Left renal pelvis (tissue), 4 donors: ENCODE measurements at places on chromosomes 6 and 20. TPM values are rescaled to one million over a fixed set of nuclear protein-coding genes. Genes with fewer than 3 reads are reported as not detected.

GRCh38 chr20:47726632-47727031, 58.6 kb downstream of the SULF2 start:
- DNase-seq: no peak

GRCh38 chr20:23063581-23063980, 14.1 kb upstream of the THBD start:
- no peak for DNase-seq

DNA sequence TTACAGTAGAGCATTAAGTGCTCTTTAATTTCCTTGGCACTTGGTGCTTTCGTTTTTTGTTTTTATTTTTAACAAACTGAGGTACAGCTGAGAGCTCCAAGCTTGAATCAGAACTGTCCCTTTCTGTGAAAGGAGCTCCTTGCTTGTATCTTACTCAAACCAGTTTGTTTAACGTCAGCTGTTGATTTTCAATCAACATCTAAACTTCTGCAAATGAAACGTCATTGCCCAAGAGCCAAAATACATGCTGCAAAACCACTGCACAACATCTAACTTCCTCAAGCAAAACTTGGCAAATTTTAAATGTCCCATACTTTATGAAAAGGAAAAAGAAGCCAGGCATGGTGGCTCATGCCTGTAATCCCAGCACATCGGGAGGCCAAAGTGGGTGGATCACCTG, 15.2 kb downstream of the VNN2 start:
- DNase-seq: no peak

DNA sequence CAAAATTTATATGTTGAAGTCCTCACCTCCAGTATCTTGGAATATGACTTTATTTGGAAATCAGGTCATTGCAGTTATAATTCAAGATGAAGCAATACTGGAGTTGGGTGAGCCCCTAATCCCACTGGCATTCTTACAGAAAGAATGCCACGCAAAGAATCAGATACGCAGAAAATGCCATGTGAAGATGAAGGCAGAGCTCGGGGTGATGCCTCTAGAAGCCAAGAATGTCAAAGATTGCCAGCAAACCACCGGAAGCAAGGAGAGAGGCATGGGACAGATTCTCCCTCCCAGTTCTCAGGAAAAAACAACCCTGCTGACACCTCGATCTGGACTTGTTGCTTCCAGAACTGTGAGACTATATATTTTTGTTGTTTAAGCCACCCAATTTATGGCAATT, 273.4 kb upstream of the CITED2 start:
- no peak for DNase-seq

- DNase-seq: no peak
Observed at GRCh38 chr6:151025076-151025475, 159.6 kb downstream of the MTHFD1L start.

- DNase-seq: no peak
Observed at GRCh38 chr6:70847106-70848084, 109.5 kb downstream of the B3GAT2 start.

- DNase-seq: no peak
Observed at GRCh38 chr20:29878281-29878741, 1379.2 kb upstream of the DEFB115 start.

DNA sequence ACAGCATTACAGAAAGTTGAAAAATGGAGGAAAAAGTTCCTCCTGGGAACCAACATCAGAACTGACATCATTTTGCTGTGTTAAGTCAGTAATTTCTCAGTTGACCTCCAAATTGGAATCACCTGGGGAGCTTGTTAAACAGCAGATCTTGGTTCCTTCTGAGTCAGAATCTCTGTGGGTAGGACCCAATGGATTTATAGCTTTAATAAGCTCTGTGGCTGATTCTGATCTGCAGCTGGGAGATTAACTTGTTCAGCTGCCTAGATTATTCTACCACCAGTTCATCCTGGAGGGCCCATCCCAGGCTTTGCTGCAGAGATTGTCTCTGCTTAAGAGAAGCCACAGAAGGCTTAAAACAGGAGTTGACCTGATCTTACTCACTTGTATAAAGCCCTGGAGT, 90.7 kb upstream of the POPDC3 start:
- no peak for DNase-seq

GRCh38 chr20:35344354-35344837, 52.2 kb upstream of the FAM83C start:
- DNase-seq: no peak

DNA sequence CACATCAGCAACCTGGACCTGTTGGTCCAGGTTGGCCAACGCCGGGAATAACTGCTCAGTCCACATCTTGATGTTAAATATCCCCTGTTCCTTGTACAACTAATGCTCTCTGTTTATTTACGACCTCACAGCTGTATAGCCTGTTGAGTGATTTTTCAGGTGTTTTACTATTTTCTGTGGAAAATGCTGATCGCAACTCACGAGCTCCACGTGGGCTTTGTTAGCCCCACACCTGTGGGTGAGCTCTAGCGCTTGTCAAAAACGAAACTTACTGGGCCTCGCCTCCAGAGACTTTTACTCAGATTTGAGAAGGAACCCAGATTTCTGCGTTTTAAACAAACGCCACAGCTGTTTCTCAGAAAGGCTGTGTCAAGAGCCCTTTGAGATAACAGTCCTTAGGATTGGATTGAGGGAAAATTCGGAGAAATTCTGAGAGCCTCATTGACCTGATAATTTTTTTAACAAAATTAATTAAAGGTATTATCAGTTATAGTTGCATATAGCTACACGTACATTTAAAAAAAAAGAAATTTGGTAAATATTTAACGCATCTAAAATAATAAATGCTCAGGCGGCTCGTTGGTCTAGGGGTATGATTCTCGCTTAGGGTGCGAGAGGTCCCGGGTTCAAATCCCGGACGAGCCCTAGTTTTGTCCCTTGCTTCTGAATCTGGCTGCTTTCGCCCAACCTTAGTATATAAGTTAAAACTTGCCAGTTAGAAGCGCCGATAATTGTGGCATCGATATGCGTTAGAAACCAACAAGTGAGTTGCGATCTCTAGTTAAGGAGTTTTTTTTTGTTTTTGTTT, 16.7 kb downstream of the HMGN4 start:
- no peak for DNase-seq

DNA sequence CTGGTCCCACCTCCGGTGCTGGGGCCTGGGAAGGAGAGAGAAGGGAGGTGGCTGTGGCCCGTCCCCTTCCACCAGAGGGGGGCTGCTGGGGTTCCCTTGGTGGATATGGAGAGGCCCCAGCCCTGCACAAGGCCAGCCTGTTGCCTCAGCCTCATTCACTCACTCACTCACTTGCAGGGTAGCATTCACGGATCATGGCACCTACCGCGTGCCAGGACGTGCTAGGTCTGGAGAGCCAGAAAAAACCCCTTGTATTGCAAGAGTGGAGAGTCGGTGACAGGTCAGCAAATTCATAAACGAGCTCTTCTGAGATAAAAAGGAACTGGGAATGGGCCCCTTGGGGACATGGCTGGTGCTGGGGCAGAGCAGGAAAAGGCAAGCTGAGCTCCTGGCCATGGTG, 6.4 kb upstream of the ZBTB46 start:
- no peak for DNase-seq

DNA sequence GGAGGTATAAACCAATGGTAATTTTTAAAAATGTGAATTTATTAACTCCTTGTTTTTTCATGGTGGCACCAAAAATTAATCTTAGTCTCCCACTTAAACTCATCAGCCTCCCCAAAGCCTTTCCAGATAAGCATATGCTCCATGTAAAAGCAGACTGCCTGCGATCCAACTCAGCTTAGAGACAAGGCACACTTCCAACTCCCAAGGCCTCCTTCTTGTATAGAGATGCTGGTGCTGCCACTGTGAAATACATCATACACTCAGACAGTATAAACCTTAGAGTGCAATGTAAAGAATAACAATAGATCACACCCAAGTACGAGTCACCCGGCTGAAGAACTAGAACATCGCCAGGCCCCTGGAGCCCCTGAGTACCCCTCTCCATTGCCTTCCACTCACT, 2.0 kb downstream of the ANKRD6 start:
- no peak for DNase-seq

GRCh38 chr6:16480763-16481560, 242.6 kb downstream of the GMPR start:
- no peak for DNase-seq

- DNase-seq: no peak
Observed at GRCh38 chr6:118523216-118523615, 24.9 kb upstream of the PLN start.

DNA sequence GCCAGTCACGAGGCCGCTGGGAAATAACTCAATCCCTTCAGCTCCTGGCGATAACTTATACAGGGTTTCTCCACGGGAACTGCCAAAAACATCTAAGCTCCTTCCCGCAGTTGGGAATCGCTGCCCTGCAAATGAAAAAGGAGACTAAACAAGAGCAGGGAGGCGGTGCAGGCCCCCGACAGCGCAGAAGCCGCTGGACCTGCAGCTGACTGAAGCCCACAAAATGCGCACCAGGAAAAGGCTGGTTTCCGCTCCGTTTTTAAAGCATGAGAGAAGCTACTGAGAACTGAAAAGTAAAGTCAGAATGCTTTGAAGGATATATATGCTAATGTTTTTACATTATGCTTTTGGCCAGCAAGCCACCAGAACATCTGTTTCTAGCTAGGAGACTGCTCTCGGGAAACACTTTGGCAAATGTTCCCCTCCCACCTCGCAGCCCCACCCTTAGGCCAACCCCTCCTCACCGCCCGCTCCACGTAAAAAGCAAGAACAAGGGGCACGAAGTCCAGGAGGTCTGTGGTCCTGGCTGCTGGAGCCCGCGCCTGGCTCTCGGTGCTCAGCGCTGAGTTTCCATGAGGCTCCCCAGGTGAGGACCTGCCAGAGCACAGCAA, 90.5 kb downstream of the SOD2 start:
- DNase-seq: no peak

DNA sequence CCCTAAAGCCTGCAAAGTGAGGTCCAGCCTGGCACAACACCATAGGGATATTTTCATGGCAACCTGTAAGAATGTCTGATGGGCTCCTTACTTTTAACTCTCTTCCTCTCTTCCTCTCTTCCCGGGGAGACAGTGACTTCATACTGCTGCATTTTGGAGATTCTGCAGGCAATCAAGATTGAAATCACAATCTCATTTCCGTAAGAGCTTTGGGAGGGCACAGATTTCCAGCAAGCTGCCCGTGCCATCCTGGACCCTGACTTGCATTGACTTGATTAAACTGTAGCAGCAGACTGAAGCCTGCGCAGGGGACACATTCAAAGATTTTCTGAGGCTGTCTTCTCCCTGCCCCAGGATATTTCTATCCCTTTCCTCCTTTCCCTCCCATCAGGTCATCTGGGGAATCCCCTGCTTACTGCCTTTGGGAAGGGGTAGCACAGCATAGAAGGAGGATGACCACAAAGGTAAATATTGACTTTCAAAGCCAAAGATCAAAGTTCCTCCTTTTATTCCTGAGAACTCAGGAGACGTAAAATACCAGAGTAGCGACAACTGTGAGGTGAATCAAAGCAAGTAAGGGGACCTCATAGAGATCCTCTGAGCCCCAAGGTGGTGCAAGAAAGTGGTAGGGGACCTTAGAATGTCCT, 504.0 kb upstream of the ARID1B start:
- DNase-seq: no peak

DNA sequence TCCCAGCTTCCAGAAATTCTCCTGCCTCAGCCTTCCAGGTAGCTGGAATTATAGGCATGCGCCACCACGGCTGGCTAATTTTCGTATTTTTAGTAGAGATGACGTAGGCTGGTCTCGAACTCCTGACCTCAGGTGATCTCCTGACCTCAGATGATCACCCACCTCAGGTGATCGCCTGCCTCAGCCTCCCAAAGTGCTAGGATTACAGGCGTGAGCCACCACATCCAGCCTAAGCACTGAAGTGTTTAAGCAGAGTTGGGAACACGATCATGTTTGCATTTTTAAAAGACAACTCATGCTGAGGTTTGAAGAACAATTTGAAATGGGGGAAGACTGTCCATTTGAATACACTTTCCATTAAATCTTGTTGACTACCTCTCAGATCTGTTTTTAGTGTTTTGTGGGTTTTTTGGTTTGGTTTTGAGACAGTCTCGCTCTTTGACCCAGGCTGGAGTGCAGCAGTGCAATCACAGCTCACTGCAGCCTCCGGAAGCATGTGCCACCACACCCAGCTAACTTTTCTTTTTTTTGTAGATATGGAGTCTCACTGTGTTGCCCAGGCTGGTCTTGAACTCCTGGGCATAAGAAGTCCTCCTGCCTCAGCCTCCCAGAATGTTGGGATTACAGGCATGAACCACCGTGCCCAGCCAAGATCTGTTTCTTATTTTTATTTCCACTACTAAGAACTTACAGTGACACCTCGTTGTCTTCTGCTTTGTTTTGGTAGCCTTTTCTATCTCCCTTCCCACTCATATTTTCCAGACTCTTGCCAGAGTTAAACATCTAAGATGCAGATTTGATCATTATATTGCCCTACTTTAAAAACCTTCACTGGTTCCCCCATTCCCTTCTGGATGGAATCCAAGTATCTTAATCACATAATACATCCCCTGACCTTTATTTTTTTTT, 5.5 kb downstream of the CASP8AP2 start:
- no peak for DNase-seq

GRCh38 chr20:21136015-21136732, 10.3 kb downstream of the KIZ start:
- DNase-seq: no peak

- DNase-seq: no peak
Observed at GRCh38 chr6:113651120-113651519, 206.0 kb upstream of the MARCKS start.

GRCh38 chr6:5846889-5847288, 159.8 kb downstream of the NRN1 start:
- DNase-seq: no peak

DNA sequence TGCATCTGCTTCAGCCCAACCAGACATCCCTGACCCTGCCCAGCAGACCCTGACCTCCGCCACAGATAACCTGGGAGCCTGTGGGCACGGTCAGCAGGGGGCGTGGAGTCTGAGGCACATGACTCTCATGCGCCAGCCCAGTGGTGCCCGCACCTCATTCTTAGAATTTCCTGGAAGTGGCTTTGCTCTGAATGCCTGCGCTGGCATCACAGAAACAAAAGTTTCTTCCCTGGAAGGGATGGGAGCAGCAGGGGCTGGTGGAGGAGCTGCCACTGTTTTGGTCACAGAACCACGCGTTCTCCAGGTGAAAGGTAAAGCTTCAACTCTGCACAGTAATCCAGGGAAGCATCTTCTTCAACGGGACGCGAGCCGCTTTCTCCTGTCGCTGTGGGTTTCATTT, 67.9 kb upstream of the DUSP22 start:
- no peak for DNase-seq

DNA sequence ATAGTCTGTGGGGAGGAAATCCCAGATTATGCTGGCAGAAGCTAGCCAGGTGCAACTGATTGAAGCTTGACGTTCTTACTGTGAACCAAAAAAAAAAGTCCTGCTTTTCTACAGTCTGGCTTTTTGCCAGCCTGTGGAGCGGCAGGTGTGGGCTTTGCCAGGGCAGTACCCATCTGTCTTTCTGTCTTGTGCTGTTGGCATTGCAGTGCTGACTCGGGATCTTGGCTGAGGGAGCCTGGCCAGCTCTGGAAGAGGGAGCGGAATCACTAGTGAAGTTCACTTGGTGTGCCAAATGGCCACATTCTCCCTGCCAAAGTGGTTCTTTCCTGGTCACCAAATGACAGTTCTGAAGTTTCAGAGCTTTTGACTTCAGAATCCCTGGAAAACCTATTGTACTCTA, 5.0 kb downstream of the KIF3B start:
- DNase-seq: no peak

NCOA5 gene
- 59.1 TPM for polyA plus RNA-seq

C6orf141 gene
- 0.33 TPM for polyA plus RNA-seq

TMC2 gene
- 0.14 TPM for polyA plus RNA-seq

RFX6 gene
- not detected for polyA plus RNA-seq

HLA-DQA2 gene
- 0.31 TPM for polyA plus RNA-seq

EEF1A2 gene
- polyA plus RNA-seq: 2.3 TPM

SEMG1 gene
- polyA plus RNA-seq: not detected

SCRT2 gene
- polyA plus RNA-seq: not detected

MYLK4 gene
- polyA plus RNA-seq: 1.3 TPM

TGM3 gene
- polyA plus RNA-seq: 0.62 TPM

IL17F gene
- polyA plus RNA-seq: 0.63 TPM
